ENCODE measurements at places on chromosomes 7 and 10. TPM values are rescaled to one million over a fixed set of nuclear protein-coding genes. Genes with fewer than 3 reads are reported as not detected.

The MNX1 gene
- total RNA-seq: not detected

The LLCFC1 gene
- not detected for total RNA-seq

The CLDN4 gene
- total RNA-seq: 0.27 TPM

The ALOX5 gene
- total RNA-seq: 3.2 TPM

The ABCB1 gene
- 1.0 TPM for total RNA-seq

The SVOPL gene
- not detected for total RNA-seq

The EVX1 gene
- not detected for total RNA-seq

The THSD7A gene
- total RNA-seq: 1.6 TPM

The SPDYE16 gene
- 0.22 TPM for total RNA-seq

The HMX3 gene
- total RNA-seq: not detected

The CAV2 gene
- total RNA-seq: 196 TPM

The PTPRZ1 gene
- 0.80 TPM for total RNA-seq

The GIMAP7 gene
- 16.8 TPM for total RNA-seq

The ABCF2 gene
- 30.5 TPM for total RNA-seq

The LIPN gene
- total RNA-seq: not detected

The SLC13A1 gene
- total RNA-seq: not detected

The CALML3 gene
- total RNA-seq: not detected

The SLC26A3 gene
- 0.33 TPM for total RNA-seq

The SPDYE11 gene
- not detected for total RNA-seq

The SORCS1 gene
- 2.9 TPM for total RNA-seq

The EDRF1 gene
- 11.5 TPM for total RNA-seq

The CHRM2 gene
- 76.2 TPM for total RNA-seq

The CPED1 gene
- total RNA-seq: 33.8 TPM

The GJD4 gene
- total RNA-seq: not detected

The PIP gene
- not detected for total RNA-seq

The CYP51A1 gene
- total RNA-seq: 15.8 TPM

The ANAPC16 gene
- 256 TPM for total RNA-seq

The FAM25C gene
- total RNA-seq: not detected

The ANKRD30A gene
- total RNA-seq: not detected

The MYO1G gene
- total RNA-seq: 0.77 TPM

The PNLIPRP2 gene
- not detected for total RNA-seq

The ELN gene
- 51.6 TPM for total RNA-seq

The PTN gene
- 11.2 TPM for total RNA-seq

The ENO4 gene
- total RNA-seq: not detected

The BMS1 gene
- total RNA-seq: 14.6 TPM

The ICA1 gene
- 54.9 TPM for total RNA-seq

The FZD1 gene
- total RNA-seq: 14.1 TPM

The HECW1 gene
- total RNA-seq: not detected

The SLC18A3 gene
- total RNA-seq: not detected

The COL13A1 gene
- total RNA-seq: 2.5 TPM

Data from left ventricle myocardium inferior (tissue), 1 donor.